ENCODE measurements at places on chromosomes 11 and 22.
A peak's percentile ranks its signal among the peaks of the same experiment; 100 is the strongest.

- DNase-seq = no peak
These were observed 73.0 kb upstream of the APOA1 start for GRCh38 chr11:116910378-116910777.

DNA sequence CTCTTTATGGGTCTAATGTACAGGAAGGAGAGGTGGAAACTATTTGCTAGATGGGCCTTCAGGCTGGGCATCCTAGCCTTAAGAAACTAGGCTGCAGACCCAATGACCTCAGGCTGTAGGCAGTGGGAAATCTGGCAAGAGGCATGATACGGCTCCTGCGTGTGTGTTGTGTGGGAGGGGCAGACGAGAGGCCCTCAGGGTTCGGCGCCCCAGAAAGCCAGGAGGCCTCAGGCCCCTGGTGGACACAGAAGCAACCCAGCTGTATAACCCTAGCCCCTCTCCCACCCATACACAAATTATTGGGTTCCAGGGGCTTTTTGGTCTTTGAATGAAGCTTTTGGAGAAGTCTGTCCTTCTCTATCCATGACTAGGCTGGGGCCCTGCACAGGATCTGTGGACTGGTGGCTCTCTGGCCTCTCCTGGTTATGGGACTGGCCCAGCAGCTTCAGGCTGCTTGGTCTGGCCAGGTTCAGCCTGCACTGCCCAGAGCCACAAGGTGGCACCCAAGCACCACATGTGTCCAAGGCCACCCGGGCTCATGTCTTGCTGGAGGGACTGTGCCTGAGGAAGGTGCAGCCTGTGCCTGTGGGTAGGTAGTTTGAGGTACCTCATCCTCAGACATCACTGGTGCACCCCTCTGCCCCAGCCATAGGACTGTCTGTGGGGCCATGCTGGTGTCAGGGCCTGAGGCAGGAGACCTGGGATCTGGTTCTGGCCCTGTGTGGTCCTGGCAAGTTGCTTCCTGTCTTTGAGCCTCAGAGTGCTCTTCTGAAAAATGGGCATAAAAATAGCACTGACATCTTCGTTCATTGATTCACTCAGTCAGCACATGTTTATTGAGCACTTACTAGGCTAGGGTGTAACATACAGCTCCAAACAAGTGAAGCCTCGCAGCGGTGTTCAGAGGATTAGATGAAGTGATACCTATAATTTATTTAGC lies 87.5 kb downstream of the RRM1 start:
- DNase-seq = no peak

DNA sequence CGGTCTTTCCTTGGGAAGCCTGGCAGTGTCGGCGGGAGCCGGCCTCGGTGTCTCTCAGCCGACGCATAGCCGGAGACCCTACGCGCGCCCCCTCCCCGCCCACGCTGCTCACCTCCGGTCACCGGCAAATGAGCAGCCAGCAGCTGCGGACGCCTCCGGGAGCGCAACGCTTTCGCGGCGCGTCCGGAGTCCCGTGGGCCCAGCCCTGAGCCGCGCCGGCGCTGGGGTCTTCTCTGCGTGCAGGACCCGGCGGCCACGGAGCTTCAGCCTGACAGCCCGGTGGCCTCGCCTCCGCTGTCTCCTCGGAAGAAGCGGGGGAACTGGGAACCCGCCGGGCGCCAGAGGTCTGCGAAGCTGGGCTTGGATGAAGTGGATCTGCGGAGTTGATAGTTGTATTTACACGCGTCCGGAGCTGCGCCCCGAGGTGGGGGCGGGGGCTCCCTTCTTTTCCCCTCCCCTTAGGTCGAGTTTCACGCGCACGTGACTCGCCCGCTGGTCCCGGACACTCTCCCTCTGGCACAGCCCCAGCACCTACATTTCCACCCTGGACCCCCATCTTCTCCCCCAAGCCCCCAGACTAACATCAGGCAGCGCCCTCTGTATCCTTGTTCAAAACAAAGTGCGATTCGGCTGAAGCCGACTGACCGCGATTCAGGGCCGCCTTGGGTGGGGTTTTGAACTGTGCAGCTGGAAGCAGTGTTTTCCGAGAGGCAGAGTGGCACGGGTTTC lies at the start of gene SLC43A1:
SLC43A1 (minus strand) TSS at position 371 of the 729 bp plus-strand sequence. CDS start 1,591 bp downstream, outside the sequence.
- peak; percentile 77 for DNase-seq

DNA sequence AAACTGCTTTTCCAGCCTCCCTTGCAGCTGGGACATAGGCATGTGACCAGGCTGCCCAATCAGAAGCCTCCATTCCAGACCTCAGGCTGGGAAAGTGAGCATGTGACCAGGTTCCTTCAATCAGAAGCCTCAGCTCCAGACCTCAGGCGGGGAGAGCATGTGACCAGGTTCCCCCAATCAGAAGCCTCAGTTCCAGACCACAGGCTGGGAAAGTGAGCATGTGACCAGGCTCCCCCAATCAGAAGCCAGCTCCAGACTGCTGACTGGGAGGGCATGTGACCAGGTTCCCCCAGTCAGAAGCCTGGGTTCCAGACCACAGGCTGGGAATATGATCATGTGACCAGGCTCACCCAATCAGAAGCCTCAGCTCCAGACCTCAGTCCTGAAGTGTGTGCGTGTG lies 11.7 kb upstream of the IL2RB start:
- no peak for DNase-seq

DNA sequence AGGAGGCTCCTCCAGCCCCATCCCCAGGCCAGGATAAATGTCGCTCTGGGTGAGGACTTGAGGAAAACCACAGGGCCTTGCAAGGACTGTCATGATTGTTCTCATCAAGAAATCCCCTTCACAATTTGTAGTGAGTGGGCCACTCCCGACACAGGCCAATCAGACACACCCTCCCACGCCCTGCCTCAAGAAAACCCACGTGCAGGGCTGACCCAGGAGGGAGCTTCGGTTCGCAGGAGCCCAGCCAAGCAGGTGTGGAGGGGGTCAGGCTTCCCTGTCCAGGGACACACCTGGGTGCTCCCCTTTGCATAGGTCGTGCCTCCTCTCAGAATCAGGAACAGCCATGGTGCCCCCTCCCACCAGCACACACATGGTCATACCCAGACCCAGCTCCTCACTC lies 43.2 kb downstream of the SHANK2 start:
- no peak for DNase-seq

- DNase-seq = no peak
These were observed 94.8 kb upstream of the FAT3 start for GRCh38 chr11:92129811-92130210.

- no peak for DNase-seq
These were observed 44.9 kb upstream of the DAGLA start for GRCh38 chr11:61635304-61635703.

DNA sequence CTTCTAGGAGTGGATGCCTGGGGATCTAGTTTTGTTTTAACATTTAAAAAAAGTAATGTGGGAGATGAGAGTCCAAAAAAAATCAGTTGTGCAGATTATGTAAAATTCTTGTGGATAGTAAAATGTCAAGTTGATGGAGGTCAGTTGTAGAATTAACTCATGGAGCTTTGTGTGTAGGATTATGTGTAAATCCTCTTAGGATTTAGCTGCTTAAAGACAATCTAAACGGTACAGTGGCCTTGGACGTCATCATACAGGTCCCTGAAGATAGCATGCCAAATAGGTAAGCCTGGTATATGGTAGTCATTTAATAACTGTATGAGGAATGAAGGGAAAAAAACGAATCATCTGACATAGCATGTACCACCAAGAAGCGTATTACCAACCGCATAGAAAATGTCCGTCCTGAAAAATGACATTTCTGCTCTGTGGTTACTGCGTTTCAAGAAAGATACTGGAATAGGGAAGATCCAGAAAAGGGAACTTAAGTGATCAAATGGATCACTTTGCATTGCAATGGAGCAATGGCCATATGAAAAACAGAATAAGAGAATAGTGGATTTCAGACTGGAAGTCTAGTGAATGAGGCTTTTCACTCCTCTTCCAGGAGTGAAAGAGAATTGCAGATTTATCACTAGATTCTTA lies 61.3 kb downstream of the BCL2L13 start:
- no peak for DNase-seq

DNA sequence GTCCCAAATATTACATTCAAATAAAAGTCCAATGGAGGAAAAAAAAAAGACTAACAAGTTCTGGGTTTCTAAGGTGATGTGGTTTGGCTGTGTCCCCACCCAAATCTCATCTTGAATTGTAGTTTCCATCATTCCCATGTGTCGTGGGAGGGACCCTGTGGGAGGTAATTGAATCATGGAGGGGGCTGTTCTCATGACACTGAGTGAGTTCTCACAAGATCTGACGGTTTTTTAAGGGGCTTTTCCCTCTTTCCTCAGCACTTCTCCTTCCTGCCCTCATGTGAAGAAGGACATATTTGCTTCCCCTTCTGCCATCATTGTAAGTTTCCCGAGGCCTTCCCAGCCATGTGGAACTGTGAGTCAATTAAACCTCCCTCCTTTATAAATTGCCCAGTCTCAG lies 7.9 kb upstream of the MS4A2 start:
- no peak for DNase-seq

- peak; percentile 76 for DNase-seq
These were observed at the start of gene HSPA8 for GRCh38 chr11:123061403-123062157. HSPA8 (minus strand) TSS chr11:123062136; CDS start chr11:123061324, 812 bp downstream.

- DNase-seq = no peak
These were observed 76.6 kb upstream of the UCP3 start for GRCh38 chr11:74085542-74085892.
